GM12878 (cell line): ENCODE measurements at places on chromosomes 11 and 22. TPM values are rescaled to one million over a fixed set of nuclear protein-coding genes. Genes with fewer than 3 reads are reported as not detected.

- peaks cover 38% of the 10 kb centered on the region for H3K36me3 ChIP-seq
Observed at GRCh38 chr11:65866509-65867283, 5.9 kb downstream of the EFEMP2 start.

Gene APOA4
- total RNA-seq: not detected in 2 replicates

Gene OR51B4
- total RNA-seq: 0.23 TPM in 1 of 2 replicates, not detected in the other

DNA sequence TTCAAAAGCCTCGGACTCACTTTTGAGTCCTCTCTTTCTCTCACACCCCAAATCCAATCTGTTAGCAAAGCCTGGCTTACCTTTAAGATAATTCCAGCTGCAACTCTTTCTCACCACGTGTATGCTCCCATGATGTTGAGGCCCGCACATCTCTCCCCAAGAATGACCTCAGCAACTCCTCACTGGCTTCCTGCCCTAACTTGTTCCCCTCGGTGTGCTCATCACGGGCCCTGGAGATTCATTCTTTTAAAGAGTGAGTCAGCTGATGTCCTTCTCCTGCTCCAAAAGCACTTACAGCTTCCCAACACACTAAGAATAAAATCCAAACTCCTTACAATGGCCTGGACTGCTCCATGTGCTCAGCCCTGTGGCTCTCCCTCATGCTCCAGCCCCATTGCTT is 1041.3 kb downstream of the OPCML start:
- H3K4me3 ChIP-seq: no peak overlapping the region
- no peaks in the 10 kb centered on the region for H3K4me1 ChIP-seq
- H3K27ac ChIP-seq: no peak overlapping the region
- no peaks in the 10 kb centered on the region for H3K36me3 ChIP-seq
- no peak for DNase-seq
- no peaks in the 10 kb centered on the region for H3K27me3 ChIP-seq

DNA sequence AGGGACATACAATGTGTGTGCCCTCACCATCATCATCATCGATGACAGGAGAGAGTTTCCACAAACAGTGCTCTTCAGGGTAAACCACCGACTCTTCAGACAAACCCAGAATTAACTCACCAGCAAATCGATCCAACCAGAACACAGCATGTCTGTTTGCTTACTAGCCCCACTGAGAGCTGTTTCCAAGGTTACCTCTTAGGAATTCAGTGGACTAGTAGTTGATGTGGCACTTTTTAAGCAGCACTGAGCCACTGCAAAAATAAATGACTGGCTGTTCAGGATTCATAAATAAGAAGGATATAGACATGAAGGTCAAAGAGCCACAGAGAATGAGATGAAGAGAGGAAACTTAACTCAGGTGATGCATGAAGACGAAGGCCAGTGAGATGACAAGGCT is 83.1 kb downstream of the PARVA start:
- H3K36me3 ChIP-seq: no peaks in the 10 kb centered on the region
- H3K4me1 ChIP-seq: no peaks in the 10 kb centered on the region
- H3K27ac ChIP-seq: no peak overlapping the region
- H3K4me3 ChIP-seq: no peak overlapping the region
- DNase-seq: no peak
- H3K27me3 ChIP-seq: no peaks in the 10 kb centered on the region

- peaks cover 44% of the 10 kb centered on the region for H3K4me1 ChIP-seq
- peaks cover 48% of the 10 kb centered on the region for H3K36me3 ChIP-seq
- no peaks in the 10 kb centered on the region for H3K27me3 ChIP-seq
- H3K27ac ChIP-seq: peak overlapping the region; percentile 71
- peak overlapping the region; percentile 49 for H3K4me3 ChIP-seq
- no peak for DNase-seq
Observed at GRCh38 chr22:40415531-40416266, 45.3 kb downstream of the SGSM3 start.

Gene STK33
- total RNA-seq: 18.3 and 20.0 TPM in 2 replicates

Gene GRIA4
- not detected in 2 replicates for total RNA-seq

Gene ART1
- not detected in 2 replicates for total RNA-seq

- H3K36me3 ChIP-seq: no peaks in the 10 kb centered on the region
- no peak for DNase-seq
- peaks cover 14% of the 10 kb centered on the region for H3K27me3 ChIP-seq
- H3K27ac ChIP-seq: no peak overlapping the region
- H3K4me3 ChIP-seq: no peak overlapping the region
Observed at GRCh38 chr11:36381015-36381360, 84.9 kb downstream of the PRR5L start.

Gene OR8U1
- not detected in 2 replicates for total RNA-seq

GRCh38 chr11:76839311-76839710 is 21.4 kb upstream of the ACER3 start:
- no peaks in the 10 kb centered on the region for H3K4me1 ChIP-seq
- H3K4me3 ChIP-seq: no peak overlapping the region
- DNase-seq: no peak
- H3K36me3 ChIP-seq: no peaks in the 10 kb centered on the region
- peaks cover 1% of the 10 kb centered on the region; the same call in 1 of the 2 replicates for H3K27me3 ChIP-seq

Gene ACTN3
- total RNA-seq: 0.36 and 0.40 TPM in 2 replicates

DNA sequence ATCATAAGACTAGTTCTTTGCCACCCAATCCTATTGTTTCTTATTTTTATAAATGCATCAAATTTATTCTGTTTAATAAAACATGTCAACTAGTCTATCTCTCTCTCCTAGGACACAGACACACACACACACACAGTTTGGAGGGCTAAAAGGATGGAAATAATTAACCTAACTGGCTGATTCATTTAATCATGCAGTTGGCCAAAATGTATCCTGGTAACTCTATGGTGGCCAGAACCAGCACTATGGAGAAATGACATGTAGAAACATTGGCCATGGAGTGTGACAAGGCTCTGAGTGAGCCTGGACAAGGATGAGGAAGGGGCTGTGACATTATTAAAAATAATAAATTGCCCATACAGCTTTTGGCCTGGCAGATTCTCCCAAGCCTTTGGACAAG is 64.1 kb downstream of the CLPB start:
- H3K27me3 ChIP-seq: no peaks in the 10 kb centered on the region
- no peak overlapping the region for H3K27ac ChIP-seq
- H3K36me3 ChIP-seq: no peaks in the 10 kb centered on the region

Gene RFPL3
- not detected in 2 replicates for total RNA-seq

DNA sequence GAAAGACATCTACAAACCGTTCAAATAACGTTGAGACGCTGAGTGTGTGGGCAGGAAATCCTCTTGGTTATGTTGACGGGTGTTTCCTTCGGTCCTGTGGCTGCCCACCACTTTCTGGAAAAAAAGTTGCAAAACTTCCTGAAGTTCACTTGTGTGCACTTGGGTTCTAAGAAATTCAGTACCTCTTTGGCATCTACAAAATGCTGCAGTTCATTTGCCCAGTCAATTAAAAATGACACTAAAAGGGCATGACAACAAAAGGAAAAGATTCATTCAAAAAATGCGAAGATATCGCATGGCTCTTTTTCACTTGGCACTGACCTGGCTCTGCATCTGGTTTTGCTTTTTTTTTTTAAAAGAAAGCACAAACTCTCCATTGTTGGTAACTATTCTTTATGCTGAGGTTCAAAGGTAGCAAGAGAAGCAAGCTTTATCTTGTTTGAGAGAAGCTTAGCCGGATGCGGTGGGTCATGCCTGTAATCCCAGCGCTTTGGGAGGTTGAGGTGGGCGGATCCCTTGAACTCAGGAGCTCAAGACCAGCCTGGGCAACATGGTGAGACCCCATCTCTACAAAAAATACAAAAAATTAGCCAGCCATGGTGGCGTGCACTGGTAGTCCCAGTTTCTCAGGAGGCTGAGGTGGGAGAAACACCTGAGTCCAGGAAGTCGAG is 10.6 kb upstream of the XBP1 start:
- no peaks in the 10 kb centered on the region for H3K27me3 ChIP-seq
- H3K27ac ChIP-seq: peak overlapping the region; percentile 51; the same call in 1 of the 2 replicates
- no peak for DNase-seq
- peaks cover 21% of the 10 kb centered on the region for H3K4me1 ChIP-seq

DNA sequence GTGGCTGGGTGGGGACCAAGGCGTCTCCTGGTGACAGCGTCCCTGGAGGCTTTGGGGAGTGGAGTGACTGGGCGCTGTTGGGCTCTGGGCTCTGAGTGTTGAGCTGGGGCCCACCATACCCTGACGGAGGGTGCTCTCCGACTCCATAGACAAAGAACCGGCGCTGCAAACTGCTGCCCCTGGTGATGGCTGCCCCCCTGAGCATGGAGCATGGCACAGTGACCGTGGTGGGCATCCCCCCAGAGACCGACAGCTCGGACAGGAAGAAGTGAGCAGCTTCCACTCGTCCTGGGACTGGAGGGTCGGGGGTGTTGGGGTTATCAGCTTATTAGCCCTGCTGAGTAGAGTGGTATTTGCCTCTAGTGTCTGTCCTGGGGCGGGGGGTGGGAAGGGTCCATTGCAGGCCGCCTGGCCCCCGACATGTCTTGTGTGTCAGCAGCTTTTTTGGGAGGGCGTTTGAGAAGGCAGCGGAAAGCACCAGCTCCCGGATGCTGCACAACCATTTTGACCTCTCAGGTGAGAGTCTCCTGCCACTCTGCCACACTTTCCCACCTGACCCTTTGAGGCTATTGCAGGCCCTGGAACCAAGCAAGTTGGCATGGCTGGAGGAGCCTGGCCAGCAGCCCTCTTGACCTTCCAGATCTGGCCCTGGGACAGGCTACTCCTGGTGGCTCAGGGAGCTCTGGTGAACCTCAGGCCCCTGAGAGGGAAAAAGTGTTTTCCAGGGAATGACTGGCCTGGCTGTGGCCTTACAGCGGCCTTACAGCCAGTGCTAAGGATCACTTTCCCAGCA is 7.6 kb downstream of the CLDN5 start:
- no peak overlapping the region for H3K4me3 ChIP-seq
- no peaks in the 10 kb centered on the region for H3K4me1 ChIP-seq
- H3K36me3 ChIP-seq: peaks cover 20% of the 10 kb centered on the region
- no peaks in the 10 kb centered on the region for H3K27me3 ChIP-seq

- no peak for DNase-seq
- no peaks in the 10 kb centered on the region for H3K27me3 ChIP-seq
- H3K4me1 ChIP-seq: 0 out of 2 replicates have a peak, but pooled peaks cover 2% of the 10 kb centered on the region
- H3K36me3 ChIP-seq: no peaks in the 10 kb centered on the region
Observed at GRCh38 chr11:1267441-1268100, 41.9 kb downstream of the TOLLIP start.

Gene OR52B6
- not detected in 2 replicates for total RNA-seq

DNA sequence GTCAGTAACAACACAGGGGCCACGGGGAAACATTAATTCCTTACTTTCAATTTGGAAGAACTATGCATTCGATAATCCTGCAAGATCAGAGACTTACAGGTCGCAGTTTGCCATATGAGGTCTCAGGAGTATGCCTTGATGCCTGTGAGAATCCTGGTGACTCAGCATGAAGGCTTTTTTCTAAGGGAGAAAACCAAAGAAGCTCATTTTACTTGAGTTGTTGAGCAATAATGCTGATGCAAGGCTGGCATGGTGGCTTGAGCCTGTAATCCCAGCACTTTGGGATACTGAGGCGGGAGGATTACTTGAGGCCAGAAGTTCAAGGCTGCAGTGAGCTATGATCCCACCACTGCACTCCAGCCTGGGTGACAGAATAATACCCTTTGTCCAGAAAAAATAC is 26.6 kb downstream of the ATG16L2 start:
- no peak for DNase-seq
- no peak overlapping the region for H3K4me3 ChIP-seq
- no peaks in the 10 kb centered on the region for H3K4me1 ChIP-seq

GRCh38 chr11:102155676-102156075 is 45.4 kb downstream of the YAP1 start:
- no peak overlapping the region for H3K4me3 ChIP-seq
- H3K27me3 ChIP-seq: no peaks in the 10 kb centered on the region; the same call in 1 of the 2 replicates
- H3K36me3 ChIP-seq: no peaks in the 10 kb centered on the region

Gene KRTAP5-8
- 0.36 TPM in 1 of 2 replicates, not detected in the other for total RNA-seq

Gene DNHD1
- total RNA-seq: 12.3 and 14.0 TPM in 2 replicates

DNA sequence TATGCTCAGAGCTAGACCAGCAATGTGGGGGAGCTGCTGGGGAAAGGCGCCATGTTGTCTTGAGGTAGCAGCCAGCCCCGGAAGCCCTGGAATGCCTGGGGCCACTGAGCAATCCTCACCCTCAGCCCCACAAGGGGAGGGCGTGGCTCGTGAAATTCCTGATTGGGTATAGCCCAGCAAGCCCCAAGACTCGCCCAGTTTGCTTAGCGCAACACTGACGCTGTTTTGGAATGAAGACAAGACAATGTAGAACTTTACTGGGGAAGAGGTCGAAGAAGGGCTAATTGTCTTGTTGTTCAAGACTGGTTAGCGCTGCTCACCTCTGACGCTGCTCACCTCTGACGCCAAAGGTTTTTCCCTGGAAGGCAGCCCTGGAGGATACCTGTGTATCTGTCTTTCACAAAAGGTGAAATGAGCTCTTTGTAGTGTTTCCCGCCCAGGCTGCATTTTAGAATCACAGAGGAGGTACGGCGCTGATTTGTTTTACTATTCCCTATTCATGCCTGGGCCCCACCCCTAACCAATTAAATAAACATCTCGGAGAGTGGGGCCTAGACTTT is 47.6 kb downstream of the ST3GAL4 start:
- H3K4me3 ChIP-seq: no peak overlapping the region
- H3K27me3 ChIP-seq: no peaks in the 10 kb centered on the region
- DNase-seq: no peak
- peaks cover 3% of the 10 kb centered on the region; the same call in 1 of the 2 replicates for H3K4me1 ChIP-seq
- H3K36me3 ChIP-seq: no peaks in the 10 kb centered on the region
- H3K27ac ChIP-seq: no peak overlapping the region

Gene SLC25A17
- 46.3 TPM in 2 replicates for total RNA-seq

Gene MMP12
- not detected in 2 replicates for total RNA-seq

GRCh38 chr22:18970948-18971315 is 34.8 kb upstream of the PRODH start:
- no peaks in the 10 kb centered on the region; the same call in none of the 2 replicates for H3K27me3 ChIP-seq
- no peak overlapping the region for H3K27ac ChIP-seq
- H3K4me3 ChIP-seq: no peak overlapping the region
- H3K4me1 ChIP-seq: no peaks in the 10 kb centered on the region
- H3K36me3 ChIP-seq: no peaks in the 10 kb centered on the region
- no peak for DNase-seq

Gene EWSR1
- 307 and 325 TPM in 2 replicates for total RNA-seq

DNA sequence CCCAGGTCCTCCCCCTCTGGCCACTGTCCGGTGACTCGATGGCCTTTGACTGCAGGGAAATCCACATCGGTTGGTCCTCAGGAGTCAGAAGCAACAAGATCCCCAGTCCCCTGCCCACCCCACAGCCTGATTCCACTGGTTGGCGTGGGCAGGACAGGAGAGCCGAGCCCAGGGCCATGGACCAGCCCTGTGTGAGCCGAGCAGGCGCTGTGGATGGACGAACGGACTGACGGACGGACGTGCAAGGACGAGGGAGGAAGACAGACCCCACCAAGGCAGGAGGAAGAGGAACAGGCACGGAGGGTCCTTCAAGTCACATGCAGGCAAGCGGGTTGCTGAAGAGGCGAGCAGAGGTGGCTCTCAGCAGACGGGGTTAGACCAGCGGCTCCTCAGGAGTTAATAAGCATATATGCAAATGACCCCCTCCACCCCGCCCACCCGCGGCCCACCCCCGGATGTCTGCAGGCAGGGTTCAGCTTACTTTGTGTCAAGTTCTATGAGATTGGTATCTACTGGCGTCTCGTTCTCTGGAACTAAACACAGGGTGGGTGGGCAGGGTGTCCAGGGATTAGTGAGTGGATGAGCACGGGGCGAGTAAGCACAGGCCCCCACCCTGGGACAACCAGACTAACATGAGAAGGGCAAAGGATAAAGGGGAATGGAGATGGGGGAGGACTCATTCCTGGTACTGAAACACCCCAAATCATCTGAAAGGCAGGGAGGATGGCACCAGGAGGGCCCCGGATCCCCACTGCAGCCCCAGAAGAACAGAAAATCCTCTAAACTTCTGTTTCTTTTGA is 26.8 kb downstream of the TPBGL start:
- no peaks in the 10 kb centered on the region for H3K27me3 ChIP-seq
- no peak overlapping the region for H3K27ac ChIP-seq
- no peaks in the 10 kb centered on the region for H3K4me1 ChIP-seq
